ENCODE measurements at places on chromosomes 7 and 10.

DNA sequence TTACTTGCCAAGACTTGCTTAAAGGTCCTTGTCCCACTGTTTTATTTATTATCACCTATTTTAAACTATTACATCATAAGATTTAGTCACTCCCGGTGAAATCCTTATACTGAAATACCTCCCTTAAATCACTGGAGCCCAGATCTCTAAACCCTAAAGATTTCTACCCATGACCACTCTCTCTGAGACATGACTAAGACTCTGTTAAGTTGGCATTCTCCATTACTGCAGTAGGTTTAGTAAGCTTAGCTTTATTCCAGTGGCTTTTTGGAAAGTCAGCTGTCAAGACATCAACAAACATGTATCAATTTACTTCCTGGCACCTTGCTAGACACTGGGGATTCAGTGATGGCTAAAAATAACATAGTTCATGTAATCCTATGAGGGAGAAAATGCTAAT lies 874.2 kb downstream of the KCNMA1 start:
- H3K4me3 ChIP-seq: no peak overlapping the region
- H3K36me3 ChIP-seq: no peaks in the 10 kb centered on the region
- DNase-seq: no peak
- no peaks in the 10 kb centered on the region for H3K27me3 ChIP-seq

GRCh38 chr10:109861081-109861480 lies 62.2 kb downstream of the XPNPEP1 start:
- DNase-seq: no peak
- H3K27ac ChIP-seq: no peak overlapping the region
- no peaks in the 10 kb centered on the region for H3K4me1 ChIP-seq
- H3K4me3 ChIP-seq: no peak overlapping the region
- no peaks in the 10 kb centered on the region for H3K27me3 ChIP-seq
- H3K36me3 ChIP-seq: peaks cover 8% of the 10 kb centered on the region

- DNase-seq: no peak
- no peaks in the 10 kb centered on the region for H3K27me3 ChIP-seq
- H3K4me1 ChIP-seq: peaks cover 11% of the 10 kb centered on the region
- no peak overlapping the region for H3K4me3 ChIP-seq
Measured at GRCh38 chr10:79165070-79165778, 96.5 kb downstream of the ZMIZ1 start.

- H3K4me1 ChIP-seq: no peaks in the 10 kb centered on the region
- H3K4me3 ChIP-seq: no peak overlapping the region
- no peak overlapping the region for H3K27ac ChIP-seq
- H3K36me3 ChIP-seq: no peaks in the 10 kb centered on the region
- no peaks in the 10 kb centered on the region for H3K27me3 ChIP-seq
Measured at GRCh38 chr10:67306588-67307205, 380.9 kb downstream of the LRRTM3 start.

DNA sequence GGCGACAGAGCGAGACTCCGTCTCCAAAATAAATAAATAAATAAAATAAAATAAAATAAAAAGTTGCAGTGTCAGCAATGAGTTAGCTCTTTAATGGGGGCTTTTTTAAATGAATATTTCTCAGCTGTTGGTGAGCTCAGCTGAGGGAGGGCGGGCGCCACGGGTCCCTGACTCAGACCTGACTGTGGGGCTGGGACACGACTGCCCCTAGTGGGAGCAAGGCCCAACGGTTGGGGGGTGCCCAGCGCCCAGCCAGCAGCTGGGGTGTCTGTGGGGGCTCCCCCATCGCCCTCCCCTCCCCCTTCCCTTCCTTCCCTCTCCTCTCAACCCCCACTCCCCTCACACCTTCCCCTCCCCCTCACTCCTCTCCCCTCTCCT lies 46.6 kb downstream of the PWWP2B start:
- peaks cover 6% of the 10 kb centered on the region for H3K4me1 ChIP-seq
- no peak for DNase-seq
- no peaks in the 10 kb centered on the region for H3K27me3 ChIP-seq
- H3K27ac ChIP-seq: no peak overlapping the region

DNA sequence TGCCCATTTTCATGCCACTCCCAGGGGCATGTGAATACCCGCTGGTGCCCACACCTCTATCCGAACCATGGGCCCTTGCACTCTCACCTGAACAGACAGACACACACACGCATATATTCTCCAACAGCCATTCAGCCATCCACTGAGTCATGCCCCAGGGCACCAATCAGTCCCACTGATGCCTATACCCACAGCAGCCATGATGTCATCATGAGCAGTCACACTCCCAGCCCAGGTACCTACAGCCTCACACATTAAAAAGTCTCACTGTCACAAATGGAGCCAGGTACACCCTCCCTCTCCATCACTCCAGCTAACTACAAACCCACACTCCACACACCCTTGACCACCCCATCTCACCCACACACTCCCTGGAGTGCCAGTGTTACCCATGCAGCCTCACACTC lies 12.2 kb downstream of the VSIR start:
- no peaks in the 10 kb centered on the region for H3K36me3 ChIP-seq
- no peak for DNase-seq

- no peaks in the 10 kb centered on the region for H3K4me1 ChIP-seq
- H3K27me3 ChIP-seq: no peaks in the 10 kb centered on the region
- no peaks in the 10 kb centered on the region for H3K36me3 ChIP-seq
- H3K27ac ChIP-seq: no peak overlapping the region
- DNase-seq: no peak
- no peak overlapping the region for H3K4me3 ChIP-seq
Measured at GRCh38 chr7:50584793-50585408, 19.7 kb upstream of the DDC start.

DNA sequence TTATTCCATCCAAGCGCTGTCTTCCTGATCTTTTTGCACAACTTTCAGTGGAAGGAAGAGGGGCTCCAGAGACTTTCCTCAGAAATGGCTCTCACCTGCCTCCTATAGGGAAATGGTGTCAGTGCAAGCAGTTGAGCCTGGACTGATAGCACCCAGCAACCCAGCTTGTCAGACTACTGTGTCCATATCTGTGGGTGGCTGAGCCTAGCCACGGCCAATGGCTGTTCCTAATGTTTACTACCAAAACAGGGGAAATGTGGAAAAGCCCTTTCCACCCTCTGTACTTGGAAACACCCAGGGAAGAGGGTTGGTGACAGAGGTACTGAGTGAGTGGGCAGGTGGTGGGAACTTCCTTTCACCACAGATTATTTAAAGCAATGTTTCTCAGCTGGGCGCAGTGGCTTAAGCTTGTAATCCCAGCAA lies 4.3 kb upstream of the YKT6 start:
- H3K27me3 ChIP-seq: no peaks in the 10 kb centered on the region
- H3K27ac ChIP-seq: no peak overlapping the region
- no peaks in the 10 kb centered on the region for H3K36me3 ChIP-seq

- peaks cover 4% of the 10 kb centered on the region for H3K27me3 ChIP-seq
- no peak overlapping the region for H3K4me3 ChIP-seq
- DNase-seq: no peak
Measured at GRCh38 chr10:70967591-70968587, 79.5 kb upstream of the PCBD1 start.

DNA sequence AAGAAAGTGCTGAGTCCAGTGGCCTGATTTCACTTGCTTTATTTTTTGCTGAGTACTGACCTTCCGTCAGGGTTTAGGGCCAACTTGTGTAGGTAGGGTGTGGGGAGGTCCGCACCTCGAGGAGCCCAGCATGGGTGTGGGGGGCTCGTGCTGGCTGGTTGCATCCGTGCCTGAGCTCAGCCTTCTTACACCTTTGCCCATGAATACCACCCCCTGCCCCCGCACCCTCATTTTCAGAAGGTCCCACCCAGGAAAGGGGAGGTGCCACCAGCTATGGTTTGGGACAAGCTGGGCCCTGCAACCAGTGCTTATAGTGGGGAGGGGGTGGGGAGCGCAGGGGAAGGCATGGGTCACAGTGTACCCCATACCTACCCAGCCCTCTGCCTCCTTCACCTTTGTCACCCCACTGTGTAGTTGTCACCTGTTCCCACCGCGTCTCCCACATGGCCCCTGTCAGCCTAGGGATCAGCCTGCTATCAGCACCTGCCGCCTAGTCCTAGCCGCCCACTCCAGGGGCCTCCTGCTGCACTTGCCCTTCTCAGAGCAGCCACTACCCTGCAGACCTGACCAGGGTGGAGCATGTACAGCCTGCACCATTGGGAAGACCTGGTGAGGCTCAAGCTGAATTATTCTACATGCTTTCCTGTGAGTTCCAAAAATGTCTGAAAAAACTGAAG lies 146.2 kb upstream of the RET start:
- DNase-seq: no peak
- no peaks in the 10 kb centered on the region for H3K27me3 ChIP-seq
- no peak overlapping the region for H3K27ac ChIP-seq
- no peaks in the 10 kb centered on the region for H3K4me1 ChIP-seq

DNA sequence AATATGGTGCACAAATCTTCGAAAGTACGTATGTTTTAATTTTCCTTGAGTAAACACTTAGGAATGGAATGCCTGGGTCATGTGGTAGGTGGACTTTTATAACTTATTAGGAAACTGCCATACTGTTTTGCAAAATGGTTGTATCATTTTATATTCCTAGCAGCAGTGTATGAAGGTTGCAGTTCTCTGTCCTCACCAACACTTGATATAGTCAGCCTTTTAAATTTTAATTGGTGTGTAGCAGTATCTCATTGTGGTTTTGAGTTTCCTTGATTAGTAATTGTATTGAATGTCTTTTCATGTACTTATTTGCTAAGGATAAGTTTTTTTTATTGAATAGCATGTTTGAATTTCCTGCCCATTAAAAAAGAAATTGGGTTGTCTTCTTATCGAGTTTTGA lies 926 bp upstream of the PCBD1 start:
- H3K27me3 ChIP-seq: no peaks in the 10 kb centered on the region
- DNase-seq: no peak
- no peak overlapping the region for H3K27ac ChIP-seq
- no peaks in the 10 kb centered on the region for H3K36me3 ChIP-seq
- H3K4me3 ChIP-seq: no peak overlapping the region

- DNase-seq: no peak
- no peaks in the 10 kb centered on the region for H3K4me1 ChIP-seq
- H3K36me3 ChIP-seq: no peaks in the 10 kb centered on the region
Measured at GRCh38 chr10:33831591-33831990, 497.1 kb upstream of the NRP1 start.

DNA sequence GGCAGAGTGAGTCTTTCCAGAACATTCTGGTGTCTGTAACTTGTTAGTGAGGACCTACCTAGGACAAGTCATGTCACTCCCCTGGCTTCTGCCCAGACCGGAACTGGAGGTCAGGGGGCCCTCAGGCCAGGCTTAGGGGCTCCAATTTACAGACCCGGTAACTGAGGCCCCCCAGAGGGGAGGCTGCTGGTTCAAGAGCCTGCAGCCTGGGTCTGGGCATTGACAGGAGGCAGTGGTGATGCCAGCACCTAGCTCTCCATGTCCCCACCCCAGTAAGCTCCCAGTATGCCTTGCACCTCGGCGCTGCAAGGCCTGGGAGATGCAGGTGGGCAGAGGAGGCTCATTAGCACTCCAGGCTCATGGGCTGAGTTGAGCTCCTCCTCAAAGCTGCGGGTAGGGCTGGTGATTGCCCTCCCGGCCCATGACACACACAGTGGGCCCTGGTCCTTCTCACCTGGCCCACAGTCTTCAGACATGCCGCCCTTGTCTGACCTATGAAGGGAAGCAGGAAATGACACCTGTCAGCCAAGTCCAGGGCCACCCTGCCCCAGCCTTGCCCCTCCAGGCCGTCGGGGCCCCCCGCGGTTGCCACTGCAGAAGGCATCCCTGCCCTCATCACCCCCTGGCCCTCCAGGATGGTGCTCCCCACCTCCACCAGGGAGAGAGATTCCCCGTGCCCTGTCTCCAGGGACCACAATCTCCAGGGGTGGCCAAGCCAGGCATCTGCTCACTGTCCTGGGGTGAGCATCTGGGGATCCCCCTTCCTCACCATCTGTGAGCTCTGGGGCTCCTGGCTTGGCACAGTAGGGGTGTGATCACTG lies 88.3 kb upstream of the TMEM248 start:
- no peaks in the 10 kb centered on the region for H3K4me1 ChIP-seq
- H3K27me3 ChIP-seq: no peaks in the 10 kb centered on the region
- DNase-seq: no peak
- no peak overlapping the region for H3K4me3 ChIP-seq

DNA sequence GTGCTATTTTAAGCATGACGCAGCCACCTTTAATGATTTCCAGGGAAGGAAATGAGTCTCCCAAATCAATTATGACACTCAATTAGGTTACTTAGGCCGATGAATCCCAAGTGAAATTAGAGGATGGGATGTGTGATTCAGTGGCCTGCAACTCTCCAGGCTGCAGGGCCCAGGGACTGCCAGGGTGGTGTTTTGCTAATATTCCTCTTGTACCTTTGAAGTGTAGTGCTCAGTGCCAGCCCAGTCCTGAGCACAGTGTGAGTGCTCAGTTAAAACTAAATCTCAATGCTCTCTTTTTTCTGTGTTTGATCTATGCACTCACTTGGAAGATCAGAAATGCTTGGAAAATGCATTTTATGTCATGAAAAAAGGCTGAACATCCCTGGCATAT lies 51.6 kb downstream of the SEM1 start:
- H3K4me3 ChIP-seq: no peak overlapping the region
- H3K27ac ChIP-seq: no peak overlapping the region
- no peaks in the 10 kb centered on the region for H3K27me3 ChIP-seq
- no peaks in the 10 kb centered on the region for H3K4me1 ChIP-seq
- H3K36me3 ChIP-seq: no peaks in the 10 kb centered on the region

DNA sequence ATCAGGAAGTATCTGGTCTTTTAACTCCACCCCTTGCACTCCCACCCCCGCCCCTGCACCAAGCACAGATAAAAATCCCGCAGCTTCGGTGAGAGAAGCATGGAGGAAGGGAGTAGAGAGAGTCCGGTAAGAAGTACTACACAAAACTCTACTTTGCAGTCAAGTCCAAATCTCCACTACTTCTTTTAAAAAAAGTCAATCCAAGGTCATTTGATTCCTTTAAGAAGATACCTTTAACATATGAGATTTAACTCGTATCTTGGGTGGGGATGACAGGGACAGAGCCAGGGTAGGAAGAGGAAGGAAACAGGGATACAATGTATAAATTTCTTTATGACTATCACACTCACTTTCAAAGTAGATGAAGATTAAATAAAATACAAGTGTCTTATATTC lies 132.1 kb downstream of the NRBF2 start:
- no peak for DNase-seq
- peak overlapping the region; percentile 79 for H3K4me3 ChIP-seq
- no peaks in the 10 kb centered on the region for H3K4me1 ChIP-seq
- no peaks in the 10 kb centered on the region for H3K36me3 ChIP-seq

DNA sequence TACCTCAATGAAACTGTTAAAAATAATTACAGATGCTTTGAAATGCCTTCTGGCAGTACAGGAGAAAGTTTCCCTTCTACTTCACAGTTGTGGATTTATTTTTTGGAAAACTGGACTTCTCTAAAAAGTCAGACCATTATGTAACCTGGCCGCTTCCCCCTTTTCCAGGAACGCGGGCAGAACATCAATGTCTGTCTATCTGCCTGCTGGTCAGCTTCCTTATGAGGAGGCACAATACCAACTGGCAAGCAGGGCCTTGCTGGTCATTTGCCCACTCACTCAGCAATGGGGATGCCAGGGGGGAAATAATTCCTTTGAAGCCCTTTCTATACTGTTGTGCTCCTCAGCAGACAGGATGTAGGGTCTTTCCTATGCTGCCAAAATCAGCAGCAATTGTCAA lies 22.5 kb upstream of the ADRB1 start:
- H3K36me3 ChIP-seq: no peaks in the 10 kb centered on the region
- no peak overlapping the region for H3K27ac ChIP-seq
- no peak for DNase-seq
- H3K4me3 ChIP-seq: no peak overlapping the region
- H3K4me1 ChIP-seq: no peaks in the 10 kb centered on the region
- H3K27me3 ChIP-seq: no peaks in the 10 kb centered on the region

GRCh38 chr7:6268023-6268900 lies 4.2 kb downstream of the CYTH3 start:
- H3K36me3 ChIP-seq: no peaks in the 10 kb centered on the region
- DNase-seq: no peak
- H3K27me3 ChIP-seq: no peaks in the 10 kb centered on the region
- H3K4me3 ChIP-seq: no peak overlapping the region
- no peaks in the 10 kb centered on the region for H3K4me1 ChIP-seq
- H3K27ac ChIP-seq: no peak overlapping the region

All from breast epithelium (tissue), 4 donors.